Stimulated activated CD4-positive, alpha-beta T cell treated with anti-CD3 and anti-CD28 coated beads, Interleukin-4, amount 100 ng/mL, for 4 hours (primary cell): ENCODE measurements at places on chromosomes 4 and X.

- DNase-seq, result no peak
Observed at GRCh38 chr4:73701116-73701515, 39.3 kb upstream of the CXCL8 start.

GRCh38 chr4:134365852-134366251, 164.3 kb upstream of the PABPC4L start:
- no peak for DNase-seq

DNA sequence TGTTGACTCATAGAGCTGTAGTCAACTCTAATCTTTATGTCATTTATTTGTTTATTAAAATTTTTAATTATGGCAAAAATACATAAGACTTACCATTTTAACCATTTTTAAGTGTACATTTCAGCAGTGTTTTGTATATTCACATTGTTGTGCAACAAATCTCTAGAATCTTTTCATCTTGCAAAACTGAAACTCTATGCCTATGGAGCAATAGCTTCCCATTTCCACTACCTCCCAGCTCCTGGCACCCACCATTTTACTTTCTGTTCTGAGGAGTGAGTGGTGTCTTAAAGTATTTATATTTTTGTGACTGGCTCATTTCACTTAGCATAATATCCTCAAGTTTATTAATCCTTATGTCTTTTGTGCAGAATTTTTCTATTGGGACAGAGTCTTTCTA, 181.0 kb downstream of the GPAT3 start:
- no peak for DNase-seq

GRCh38 chr4:80839281-80839680, 191.2 kb upstream of the BMP3 start:
- DNase-seq, result no peak

GRCh38 chr4:102447413-102447812, 53.7 kb upstream of the NFKB1 start:
- DNase-seq, result no peak

- no peak for DNase-seq
Observed at GRCh38 chr4:189364032-189364449, 576.6 kb upstream of the FRG1 start.

DNA sequence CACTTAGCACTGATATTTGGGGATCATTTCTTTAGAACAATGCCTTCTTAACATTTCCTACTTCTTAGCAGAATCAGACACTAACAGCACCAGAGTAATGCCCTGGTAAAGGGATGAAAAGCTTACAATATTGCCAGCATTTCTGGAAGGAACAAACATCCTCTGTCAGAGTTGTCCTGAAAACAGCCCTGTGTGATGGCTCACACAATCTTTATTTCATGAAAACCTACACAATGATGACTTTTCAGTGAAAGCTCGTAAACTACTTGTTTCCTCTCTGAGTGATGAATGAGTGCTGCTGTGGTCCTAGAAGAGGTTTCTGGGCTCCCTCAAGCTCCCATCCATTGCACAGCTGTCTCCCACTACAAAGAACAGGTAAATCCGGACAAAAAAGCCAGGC, 52.8 kb downstream of the GPC4 start:
- no peak for DNase-seq

DNA sequence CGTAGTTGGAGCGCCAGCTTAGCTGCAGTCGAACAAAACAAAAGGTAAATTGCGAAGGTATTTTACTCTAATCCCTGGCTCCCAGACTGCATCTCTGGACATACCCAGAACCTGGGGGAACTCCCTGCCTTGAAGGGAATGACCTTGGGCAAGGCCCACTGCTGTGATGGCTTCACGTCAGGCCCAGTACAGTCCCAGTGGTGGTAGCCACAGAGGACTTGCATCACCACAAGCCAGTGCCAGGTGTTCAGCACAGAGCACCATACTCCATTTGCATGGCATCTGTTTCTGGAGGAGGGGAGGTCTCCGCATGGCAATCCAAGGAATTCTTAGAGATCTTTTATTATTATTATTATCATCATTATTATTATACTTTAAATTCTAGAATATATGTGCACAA, 5.6 kb downstream of the ETDA start:
- DNase-seq, result no peak

- DNase-seq, result no peak
Observed at GRCh38 chrX:39974270-39974669, 123.5 kb downstream of the BCOR start.

GRCh38 chr4:99593781-99594641, 19.4 kb downstream of the MTTP start:
- no peak for DNase-seq

DNA sequence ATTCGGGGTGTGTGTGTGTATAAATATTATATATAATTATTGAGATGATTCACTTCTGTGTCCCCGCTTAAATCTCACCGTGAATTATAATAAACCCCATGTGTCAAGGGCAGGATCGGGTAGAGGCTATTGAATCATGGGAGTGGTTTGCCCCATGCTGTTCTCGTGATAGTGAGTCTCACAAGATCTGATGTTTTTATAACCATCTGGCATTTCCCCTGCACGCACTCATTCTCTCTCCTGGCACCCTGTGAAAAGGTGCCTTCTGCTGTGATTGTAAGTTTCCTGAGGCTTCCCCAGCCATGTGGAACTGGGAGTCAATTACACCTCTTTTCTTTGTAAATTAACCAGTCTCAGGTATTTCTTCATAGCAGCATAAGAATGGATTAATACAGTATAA, 851.4 kb upstream of the AGA start:
- DNase-seq, result no peak

DNA sequence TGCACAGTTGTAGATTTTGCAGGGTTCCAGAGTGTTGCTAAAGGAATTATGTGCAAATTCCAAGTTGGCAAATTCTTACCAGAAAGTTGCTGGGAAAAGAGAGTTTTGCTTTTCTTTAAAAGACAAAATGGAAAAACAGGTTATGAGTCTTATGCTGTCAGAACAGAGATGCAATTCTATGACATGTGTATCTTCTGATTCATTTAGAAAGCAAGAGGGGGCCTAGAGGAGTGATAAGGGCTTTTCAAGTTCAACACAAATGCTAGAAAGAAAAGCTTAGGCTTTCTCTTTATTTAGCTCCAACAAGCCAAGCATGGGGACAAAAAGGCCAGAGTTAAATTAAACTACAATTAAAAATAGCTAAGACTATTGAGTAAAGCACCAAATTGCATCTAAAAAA, 72.4 kb upstream of the GATB start:
- no peak for DNase-seq

- no peak for DNase-seq
Observed at GRCh38 chr4:6334203-6334887, 64.7 kb downstream of the WFS1 start.

- no peak for DNase-seq
Observed at GRCh38 chrX:151878574-151878973, 34.1 kb upstream of the MAGEA4 start.

- DNase-seq, result peak; percentile 27
Observed at GRCh38 chrX:133792198-133792953, 193.0 kb downstream of the GPC3 start.

GRCh38 chr4:185437809-185438208, 12.0 kb upstream of the UFSP2 start:
- no peak for DNase-seq

GRCh38 chrX:7127056-7127455, 20.5 kb upstream of the STS start:
- no peak for DNase-seq

- no peak for DNase-seq
Observed at GRCh38 chr4:153728151-153728550, 31.7 kb downstream of the RNF175 start.

DNA sequence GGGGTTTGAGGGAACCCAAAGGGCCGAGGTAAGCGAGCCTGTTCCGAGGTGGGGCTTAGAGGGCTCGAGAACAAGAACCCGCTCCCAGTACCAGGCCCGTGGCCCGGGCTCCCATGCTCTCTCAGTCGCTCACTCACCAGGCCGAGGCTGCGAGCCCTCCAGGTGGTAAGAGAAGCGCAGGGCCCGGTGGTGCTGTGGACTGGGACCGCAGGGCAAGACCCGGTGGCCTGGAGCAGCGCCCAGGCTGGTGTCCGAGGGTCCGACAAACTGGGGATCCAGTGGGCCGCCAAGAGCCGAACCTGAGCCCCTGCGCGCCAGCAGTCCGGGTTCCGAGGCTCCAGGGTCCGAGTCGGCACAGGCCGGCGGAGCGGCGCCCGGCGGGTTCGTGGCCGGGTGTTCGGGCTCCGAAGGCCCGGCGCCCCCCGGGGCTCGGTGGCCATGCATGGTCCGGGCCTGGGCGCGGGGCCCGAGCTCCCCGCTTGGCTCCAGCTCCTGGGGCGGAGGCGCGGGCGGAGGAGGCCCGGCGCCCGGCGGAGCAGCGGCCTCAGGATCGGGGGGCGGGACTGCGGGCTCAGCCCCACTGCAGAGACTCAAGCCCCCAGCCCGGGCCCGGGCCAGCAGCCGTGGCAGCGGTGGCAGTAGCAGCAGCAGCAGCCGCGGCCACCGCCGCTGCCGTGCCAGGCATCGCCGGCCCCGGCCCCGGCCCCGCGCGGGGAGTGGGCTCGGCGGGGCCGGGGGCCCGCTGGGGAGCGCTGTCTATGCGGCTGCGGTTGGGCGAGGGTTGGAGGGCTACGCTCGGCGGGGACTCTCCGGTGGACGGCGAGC, 833 bp downstream of the FGD1 start:
- DNase-seq, result no peak

DNA sequence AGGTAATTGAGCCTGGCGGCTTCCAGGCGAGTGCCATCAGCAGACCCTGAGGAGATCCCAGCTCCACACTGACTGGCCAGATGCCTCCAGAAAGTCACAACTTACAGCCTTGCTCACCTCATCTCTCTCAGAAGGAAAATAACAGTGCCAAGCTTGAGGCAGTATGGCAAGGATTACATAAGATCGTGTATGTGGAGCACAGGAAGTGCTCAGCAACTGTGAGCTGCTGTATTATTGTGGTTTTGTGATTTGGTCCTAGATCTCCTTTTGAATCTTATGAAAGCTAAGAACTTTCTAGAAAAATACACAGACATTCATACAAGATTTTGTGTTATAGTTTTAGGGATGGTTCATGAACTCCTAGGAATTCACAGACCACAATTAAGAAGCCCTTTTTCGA, 14.0 kb downstream of the RASL11B start:
- no peak for DNase-seq

DNA sequence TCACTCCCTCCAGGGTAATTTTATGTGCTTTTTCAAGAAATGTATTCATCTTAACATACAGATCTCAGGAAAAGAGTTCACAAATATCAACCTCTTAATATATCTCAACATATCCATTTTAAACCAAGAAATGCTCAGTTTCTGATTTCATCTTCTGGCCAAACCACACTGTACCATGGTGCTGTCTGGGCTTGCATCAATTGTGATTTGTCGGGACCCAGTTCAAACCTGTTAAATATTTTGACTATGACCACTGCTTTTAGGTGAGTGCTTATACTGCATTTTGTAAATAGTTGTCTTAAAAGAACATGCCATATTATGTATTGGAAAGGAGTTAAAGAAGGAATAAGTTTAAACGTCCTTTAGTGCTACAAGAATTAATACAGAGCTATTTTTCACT, 352.1 kb downstream of the SPOCK3 start:
- no peak for DNase-seq

DNA sequence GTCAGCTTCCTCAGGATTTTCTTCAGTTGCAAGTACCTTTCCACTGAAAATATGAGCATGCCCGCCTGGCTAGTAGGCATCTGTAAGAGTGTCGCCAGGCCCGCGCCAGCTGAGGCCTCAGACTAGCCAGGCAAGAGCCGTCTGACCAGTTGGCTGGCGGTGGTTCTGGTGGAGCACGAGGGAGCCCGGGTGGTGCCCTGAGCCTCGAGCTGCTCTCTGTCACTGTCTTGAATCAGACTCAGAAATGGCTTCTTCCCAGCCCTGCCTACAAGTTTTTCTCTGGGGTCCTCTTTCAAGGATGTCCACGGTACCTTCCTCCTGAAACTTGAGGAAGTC, 11.9 kb downstream of the GRPEL1 start:
- DNase-seq, result no peak

DNA sequence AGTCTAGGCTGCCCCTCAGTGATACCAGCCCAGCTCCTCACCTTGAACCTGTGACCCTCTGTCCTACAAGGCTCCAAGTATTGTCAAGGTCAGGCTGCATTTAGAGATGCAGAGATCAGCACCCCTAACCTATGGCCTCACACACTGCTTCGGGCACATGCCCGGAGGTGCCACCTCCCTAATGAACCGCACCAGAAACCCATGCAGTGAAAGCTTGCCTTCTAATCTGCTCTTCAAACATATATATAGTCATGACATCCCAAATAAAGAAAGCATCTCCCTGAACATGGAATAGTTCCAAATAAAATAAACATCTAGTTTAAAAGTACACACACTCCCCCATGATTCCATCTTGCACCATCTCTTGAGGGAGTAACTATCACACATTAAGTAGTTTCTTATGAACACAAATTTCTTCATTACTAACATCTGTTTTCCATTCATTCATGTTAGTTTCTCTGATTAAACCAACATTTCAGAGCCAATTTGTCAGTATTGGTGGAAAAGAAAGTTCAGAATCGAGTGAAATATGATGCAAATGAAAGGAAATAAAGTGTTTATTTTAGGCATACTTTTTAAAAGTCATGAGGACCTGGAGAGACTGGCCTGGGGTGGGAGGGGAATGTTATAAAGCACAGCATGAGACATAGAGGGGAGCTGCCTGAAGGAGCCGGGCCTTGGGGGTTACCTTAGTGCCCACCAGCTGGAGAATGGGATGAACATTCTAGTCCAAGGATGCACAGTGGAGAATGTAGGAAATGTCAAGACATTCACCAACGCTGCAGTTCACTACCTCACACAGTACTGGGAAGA, 19.2 kb downstream of the CC2D2A start:
- DNase-seq, result no peak

- DNase-seq, result no peak
Observed at GRCh38 chr4:24799544-24800324, 4.4 kb downstream of the SOD3 start.

DNA sequence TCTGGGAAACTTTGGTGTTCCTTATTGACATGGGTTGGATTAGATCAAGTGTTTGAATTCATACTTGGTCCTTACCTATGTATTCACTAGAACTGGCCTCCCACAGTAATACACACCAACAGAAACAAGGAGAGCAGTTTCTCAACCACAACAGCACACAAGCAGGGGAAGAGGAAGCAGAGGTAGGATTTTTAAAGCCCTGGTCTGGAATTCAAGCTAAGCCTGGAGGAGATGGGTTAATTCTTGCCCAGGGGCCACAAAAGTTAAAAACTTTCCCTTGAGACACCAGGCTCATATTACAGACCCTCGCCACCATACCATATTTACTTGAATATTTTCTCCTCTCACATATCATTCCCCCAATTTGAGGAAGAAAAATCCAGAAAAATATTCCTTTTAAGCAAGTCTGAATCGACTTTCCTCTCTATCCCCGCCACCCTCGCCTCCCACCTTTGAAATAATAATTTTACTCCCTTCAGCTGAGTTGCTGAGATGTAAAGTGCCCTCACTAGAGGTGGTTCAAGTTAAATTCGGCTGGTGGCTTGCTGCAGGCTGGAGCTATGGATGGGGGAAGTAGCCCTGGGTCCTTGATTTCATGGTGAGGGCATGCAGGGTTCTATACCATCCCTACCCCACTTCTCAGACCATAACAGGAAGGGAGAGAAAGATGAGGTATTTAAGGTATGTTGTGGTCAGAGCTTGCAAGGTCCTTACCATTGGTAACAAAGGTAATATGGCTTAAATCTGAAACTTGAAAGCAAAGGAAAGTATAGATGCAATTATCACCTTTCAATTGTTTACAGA, 440.2 kb downstream of the INPP4B start:
- no peak for DNase-seq
